HCT116 (cell line): ENCODE measurements at places on chromosomes 12 and 14. TPM values are rescaled to one million over a fixed set of nuclear protein-coding genes. Genes with fewer than 3 reads are reported as not detected.

GRCh38 chr12:58416236-58416635, 474.9 kb downstream of the ATP23 start:
- H3K4me1 ChIP-seq = peaks cover 9% of the 10 kb centered on the region; the same call in 1 of the 2 replicates
- H3K27me3 ChIP-seq = no peaks in the 10 kb centered on the region
- DNase-seq = no peak
- H3K27ac ChIP-seq = no peak overlapping the region
- no peaks in the 10 kb centered on the region for H3K36me3 ChIP-seq
- H3K4me3 ChIP-seq = no peak overlapping the region

DNA sequence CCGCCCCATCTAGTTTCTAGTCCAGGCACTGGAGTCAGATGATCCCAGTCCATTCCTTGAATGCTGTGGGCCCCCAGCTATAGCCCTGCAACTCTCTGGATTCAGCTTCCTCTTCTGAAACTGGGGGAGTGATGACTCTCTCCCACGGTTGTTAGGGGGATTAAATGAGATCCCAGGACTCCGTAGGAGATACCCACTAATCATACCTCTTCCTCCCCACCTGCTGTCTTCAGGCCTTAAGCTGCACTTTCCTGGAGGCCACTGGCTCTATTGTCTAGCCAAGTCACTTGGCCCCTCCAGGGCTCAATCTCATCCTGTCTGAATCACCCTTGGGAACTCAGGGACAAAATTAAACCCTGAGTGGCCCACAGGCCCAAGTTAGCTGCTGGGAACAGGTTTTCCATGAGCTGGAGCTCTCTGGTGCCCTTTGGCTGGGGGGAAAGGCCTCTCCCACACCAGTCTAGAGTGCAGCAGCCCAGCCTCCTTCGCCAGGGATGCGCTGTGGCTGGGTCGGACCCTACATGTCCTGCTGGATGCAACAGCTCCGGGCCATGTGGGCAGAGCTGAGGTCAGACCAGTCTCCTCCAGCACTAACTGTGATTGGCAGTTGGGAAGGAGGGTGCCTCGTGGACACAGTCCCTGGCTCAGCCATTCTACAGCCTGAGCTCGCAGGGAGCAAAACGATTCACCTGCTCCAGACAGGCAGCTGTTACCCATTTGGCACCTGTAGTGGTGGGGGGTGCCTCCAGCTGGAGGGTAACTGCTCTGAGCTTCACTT, 6.0 kb upstream of the ASB2 start:
- no peak overlapping the region for H3K4me3 ChIP-seq
- no peak overlapping the region for H3K27ac ChIP-seq
- H3K36me3 ChIP-seq = no peaks in the 10 kb centered on the region
- no peak for DNase-seq
- peaks cover 26% of the 10 kb centered on the region for H3K4me1 ChIP-seq
- H3K27me3 ChIP-seq = no peaks in the 10 kb centered on the region

DNA sequence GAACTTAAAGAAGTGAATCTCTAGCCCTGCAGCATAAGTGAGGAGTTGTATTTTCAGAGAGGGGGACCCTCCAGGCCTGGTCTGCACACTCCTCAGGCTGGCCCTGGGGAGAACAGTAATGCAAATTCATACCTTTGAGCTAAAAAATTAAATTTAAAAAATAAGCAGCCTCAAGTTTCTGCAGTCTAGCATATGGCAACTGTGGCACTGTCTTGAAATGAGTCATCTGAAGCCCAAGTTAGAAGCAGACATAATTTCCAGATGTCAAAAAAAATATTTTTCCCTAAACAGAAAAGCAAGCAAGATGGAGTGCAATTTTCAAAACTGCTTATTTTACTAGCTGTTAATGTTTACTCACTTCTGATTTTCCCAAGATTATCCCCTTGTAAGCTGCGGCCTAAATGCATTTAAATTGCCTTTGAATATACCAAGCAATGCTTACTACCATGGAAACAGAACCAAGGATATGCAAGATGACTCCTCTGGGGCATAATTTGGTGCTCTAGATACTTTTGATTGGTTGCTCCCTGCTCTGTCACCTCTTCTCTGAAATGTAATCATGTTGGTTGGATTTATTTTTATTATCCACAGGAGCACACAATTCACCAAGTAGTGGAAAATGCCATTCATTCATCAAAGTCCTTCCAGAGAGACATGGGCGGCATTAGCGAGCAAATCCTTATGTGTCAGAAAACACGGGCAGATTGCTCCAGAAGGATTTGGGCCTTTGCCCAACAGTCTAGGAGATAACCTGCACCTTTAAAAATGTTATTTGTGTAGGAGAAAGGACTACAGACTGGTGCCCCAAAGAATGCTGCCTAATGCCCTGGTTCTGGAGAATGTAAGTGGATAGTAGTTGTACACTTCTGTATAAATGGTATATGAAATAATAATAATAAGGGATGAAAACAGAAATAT, 25.0 kb upstream of the DHRS7 start:
- DNase-seq = no peak
- H3K36me3 ChIP-seq = no peaks in the 10 kb centered on the region
- H3K4me1 ChIP-seq = no peaks in the 10 kb centered on the region
- no peak overlapping the region for H3K4me3 ChIP-seq
- no peak overlapping the region for H3K27ac ChIP-seq
- no peaks in the 10 kb centered on the region for H3K27me3 ChIP-seq

DNA sequence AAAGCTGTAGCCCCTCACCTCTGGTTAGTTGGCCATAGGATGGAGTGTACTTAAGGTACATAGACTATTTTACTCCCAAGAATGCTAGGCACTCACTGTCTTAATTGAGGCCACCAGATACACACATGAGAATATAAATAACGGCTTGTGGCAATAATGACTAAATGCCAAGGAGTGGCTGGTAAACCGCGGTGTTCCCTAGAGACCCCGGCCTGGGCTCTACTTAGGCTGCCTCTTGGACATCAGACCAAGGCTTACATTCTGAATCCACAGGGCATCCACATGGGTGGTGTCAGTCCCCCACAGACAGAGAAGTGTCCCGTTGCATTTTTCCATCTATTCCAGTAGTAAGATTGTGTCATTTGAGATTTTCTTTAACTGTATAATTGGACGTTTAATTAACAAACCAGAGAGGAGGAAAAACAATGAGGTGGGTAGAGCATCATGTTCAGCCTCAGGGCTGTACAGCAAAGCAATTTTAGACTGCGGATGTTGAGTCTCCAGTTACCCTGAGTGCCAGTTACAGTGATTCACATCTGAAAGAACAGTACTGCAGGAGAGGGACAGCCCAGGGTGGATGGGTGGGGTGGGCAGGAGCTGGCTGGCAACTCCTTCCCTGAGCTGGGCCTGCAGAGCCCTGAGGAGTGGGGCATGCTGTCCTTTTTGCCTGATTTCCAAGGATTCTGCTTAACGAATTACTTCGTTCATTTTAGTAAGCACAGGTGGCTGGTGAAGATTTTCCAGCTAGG, 20.5 kb downstream of the CKB start:
- no peak for DNase-seq
- H3K36me3 ChIP-seq = peaks cover 33% of the 10 kb centered on the region
- no peak overlapping the region for H3K4me3 ChIP-seq
- H3K27me3 ChIP-seq = no peaks in the 10 kb centered on the region

DNA sequence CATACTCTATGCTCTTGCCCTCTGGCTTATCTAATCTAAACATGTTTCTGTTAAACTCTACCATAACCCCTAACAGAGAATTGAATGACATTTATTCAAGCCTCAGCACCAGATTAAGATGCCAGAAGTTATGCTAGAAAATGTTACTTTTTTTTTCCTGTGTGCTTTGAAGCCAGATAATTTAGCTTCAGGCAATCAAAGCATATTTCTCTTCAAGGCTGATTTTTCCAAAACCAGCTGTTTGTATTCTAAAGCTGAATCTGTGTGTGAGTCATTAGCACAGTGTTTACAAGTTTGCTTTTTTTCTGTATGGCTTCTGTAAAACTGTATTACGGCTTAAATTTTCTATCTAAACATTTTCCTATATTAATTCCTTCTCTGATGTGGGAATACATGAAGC, 326.1 kb downstream of the FSCB start:
- no peak for DNase-seq
- no peaks in the 10 kb centered on the region for H3K36me3 ChIP-seq
- no peak overlapping the region for H3K4me3 ChIP-seq
- H3K27me3 ChIP-seq = no peaks in the 10 kb centered on the region

DNA sequence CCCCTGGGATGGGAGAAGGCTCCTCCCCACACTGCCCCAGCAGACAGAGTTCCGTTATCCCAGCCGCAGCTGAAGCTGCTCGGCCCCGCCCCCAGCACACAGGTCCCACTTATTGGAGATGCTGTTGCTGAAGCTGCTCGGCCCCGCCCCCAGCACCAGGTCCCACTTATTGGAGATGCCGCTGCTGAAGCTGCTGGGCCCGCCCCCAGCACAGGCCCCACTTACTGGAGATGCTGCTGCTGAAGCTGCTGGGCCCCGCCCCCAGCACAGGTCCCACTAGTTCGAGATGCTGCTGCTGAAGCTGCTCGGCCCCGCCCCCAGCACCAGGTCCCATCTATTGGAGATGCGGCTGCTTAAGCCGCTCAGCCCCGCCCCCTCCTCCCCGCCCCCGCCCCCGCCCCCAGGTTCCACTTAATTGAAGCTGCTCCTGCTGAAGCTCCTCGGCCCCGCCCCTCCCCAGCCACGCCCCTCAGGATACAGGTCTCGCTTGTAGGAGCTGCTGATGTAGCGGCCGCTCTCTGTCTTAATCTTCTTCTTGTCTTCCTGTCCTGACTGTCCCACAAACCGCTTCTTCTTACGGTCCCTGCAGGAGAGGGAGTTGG, 12.0 kb downstream of the CFAP73 start:
- H3K27me3 ChIP-seq = no peaks in the 10 kb centered on the region
- no peak overlapping the region for H3K4me3 ChIP-seq
- DNase-seq = peak; percentile 74
- no peaks in the 10 kb centered on the region for H3K4me1 ChIP-seq
- H3K36me3 ChIP-seq = peaks cover 46% of the 10 kb centered on the region; the same call in 1 of the 2 replicates

DNA sequence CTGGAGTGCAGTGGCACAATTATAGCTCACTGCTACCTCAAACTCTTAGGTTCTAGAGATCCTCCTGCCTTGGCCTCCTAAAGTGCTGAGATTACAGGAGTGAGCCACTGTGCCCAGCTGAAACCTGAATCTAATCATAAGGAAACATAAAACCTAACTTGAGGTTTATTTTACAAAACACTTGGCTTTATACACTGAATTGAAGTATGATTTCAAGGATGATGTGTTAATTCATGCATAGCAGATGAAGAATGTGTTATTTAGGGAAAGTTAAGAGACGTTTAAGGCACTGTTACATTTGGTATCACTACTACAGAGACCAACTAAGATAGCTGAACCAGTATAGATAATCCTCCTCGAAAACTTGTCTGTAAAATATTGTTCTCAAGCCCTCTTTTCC, 6.4 kb downstream of the DICER1 start:
- H3K27me3 ChIP-seq = no peaks in the 10 kb centered on the region
- DNase-seq = no peak
- H3K4me1 ChIP-seq = peaks cover 7% of the 10 kb centered on the region; the same call in 1 of the 2 replicates
- H3K27ac ChIP-seq = no peak overlapping the region
- H3K4me3 ChIP-seq = no peak overlapping the region

GRCh38 chr12:111780615-111781014, 13.9 kb downstream of the ALDH2 start:
- H3K4me3 ChIP-seq = no peak overlapping the region
- no peaks in the 10 kb centered on the region for H3K27me3 ChIP-seq
- no peak overlapping the region for H3K27ac ChIP-seq
- H3K36me3 ChIP-seq = no peaks in the 10 kb centered on the region; the same call in 1 of the 2 replicates
- DNase-seq = no peak

- no peak for DNase-seq
- H3K4me1 ChIP-seq = no peaks in the 10 kb centered on the region
- H3K27ac ChIP-seq = no peak overlapping the region
- H3K36me3 ChIP-seq = no peaks in the 10 kb centered on the region
- H3K27me3 ChIP-seq = peaks cover 33% of the 10 kb centered on the region
Observed at GRCh38 chr12:130987151-130987931, 33.6 kb downstream of the ADGRD1 start.

DNA sequence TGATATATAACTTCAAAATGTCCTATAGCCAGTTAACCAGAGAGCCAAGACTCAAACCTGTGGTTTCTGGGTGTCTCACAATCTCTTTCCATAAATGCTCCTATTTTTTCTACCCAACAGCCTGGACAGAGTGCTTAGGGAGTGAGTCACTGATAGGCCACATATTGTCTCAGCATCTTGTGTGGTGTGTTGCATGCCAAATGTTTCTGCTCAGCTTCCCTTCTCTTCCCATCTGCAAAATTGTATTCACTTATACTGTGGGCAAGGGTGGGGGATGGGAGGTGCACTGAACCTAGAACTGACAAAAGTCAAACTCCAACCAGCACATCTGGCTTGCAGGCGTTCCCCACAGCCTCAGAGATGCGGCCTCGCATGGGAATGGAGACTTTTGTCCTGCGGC, 123.3 kb downstream of the KCNA5 start:
- peaks cover 27% of the 10 kb centered on the region for H3K4me1 ChIP-seq
- no peak for DNase-seq
- no peaks in the 10 kb centered on the region for H3K27me3 ChIP-seq

DNA sequence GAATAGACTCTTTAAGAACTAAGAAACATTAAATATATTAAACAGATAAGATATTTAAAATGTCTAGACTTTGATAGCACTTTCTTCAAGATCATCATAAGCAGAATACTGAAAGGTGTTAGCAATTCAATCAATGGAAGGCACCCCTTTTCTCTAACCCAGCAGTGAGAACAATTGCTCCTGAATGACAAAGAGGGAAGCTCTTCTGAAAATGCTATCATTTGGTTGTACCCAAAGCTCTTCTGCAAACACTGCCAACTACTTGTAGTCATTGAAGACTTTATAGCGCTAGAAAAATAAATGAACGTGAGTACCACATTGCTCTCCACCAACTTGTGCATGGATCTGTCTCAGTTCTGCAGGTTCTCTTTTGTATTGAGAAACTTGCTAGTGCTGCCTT, 62.2 kb upstream of the LMO3 start:
- DNase-seq = no peak
- no peak overlapping the region for H3K4me3 ChIP-seq
- no peaks in the 10 kb centered on the region for H3K36me3 ChIP-seq
- no peaks in the 10 kb centered on the region for H3K4me1 ChIP-seq

GRCh38 chr14:74934041-74934440, 11.0 kb upstream of the RPS6KL1 start:
- no peak overlapping the region for H3K27ac ChIP-seq
- no peak overlapping the region for H3K4me3 ChIP-seq
- no peaks in the 10 kb centered on the region for H3K4me1 ChIP-seq

GRCh38 chr14:96493178-96493577, 9.0 kb upstream of the PAPOLA start:
- H3K4me1 ChIP-seq = no peaks in the 10 kb centered on the region
- no peaks in the 10 kb centered on the region for H3K27me3 ChIP-seq
- no peaks in the 10 kb centered on the region for H3K36me3 ChIP-seq

DNA sequence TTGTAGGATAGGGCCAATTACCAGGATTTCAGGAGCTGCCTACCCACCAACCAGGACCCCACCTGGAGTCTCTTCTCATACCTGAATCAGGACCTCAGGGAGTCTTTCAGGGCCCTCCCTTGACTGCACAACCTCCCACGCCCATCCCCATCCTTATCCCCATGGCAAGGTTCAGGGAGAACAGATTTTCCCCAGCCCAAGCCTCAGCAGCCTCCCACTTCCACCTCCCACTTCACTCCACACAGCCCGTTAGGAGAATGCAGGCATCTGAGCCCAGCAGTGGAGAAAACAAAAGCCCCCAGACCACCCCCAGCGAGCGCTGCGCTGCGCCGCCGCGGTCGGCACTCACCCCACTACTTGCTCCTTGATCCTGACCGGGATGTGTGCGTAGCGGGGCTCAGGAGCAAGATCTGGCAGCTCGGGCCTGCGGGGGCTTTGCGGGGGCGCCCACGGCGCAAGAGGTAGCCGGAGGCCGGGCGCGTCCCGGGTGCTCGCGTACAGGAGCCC, 1.4 kb downstream of the B4GALNT1 start:
- H3K27me3 ChIP-seq = no peaks in the 10 kb centered on the region
- H3K36me3 ChIP-seq = no peaks in the 10 kb centered on the region; the same call in 1 of the 2 replicates
- H3K4me1 ChIP-seq = peaks cover 21% of the 10 kb centered on the region
- peak overlapping the region; percentile 71 for H3K4me3 ChIP-seq
- DNase-seq = no peak

VSX2 gene
- total RNA-seq = not detected

CELA1 gene
- not detected for total RNA-seq

COCH gene
- total RNA-seq = 6.7 TPM
